ENCODE measurements at places on chromosomes 7 and 10. TPM values are rescaled to one million over a fixed set of nuclear protein-coding genes. Genes with fewer than 3 reads are reported as not detected.

HTR5A gene
- total RNA-seq = not detected

LIMK1 gene
- 64.5 TPM for total RNA-seq

FAM107B gene
- 17.3 TPM for total RNA-seq

CHST15 gene
- 7.0 TPM for total RNA-seq

BNIP3 gene
- total RNA-seq = 95.9 TPM

TMEM229A gene
- total RNA-seq = not detected

MCU gene
- total RNA-seq = 36.7 TPM

ELOVL3 gene
- 0.17 TPM for total RNA-seq

LRRD1 gene
- not detected for total RNA-seq

MYO1G gene
- total RNA-seq = not detected

TACR2 gene
- total RNA-seq = not detected

NCF1 gene
- not detected for total RNA-seq

TMEM139 gene
- total RNA-seq = not detected

TBC1D12 gene
- 5.2 TPM for total RNA-seq

COL1A2 gene
- total RNA-seq = 5,936 TPM

PNLIP gene
- not detected for total RNA-seq

COL13A1 gene
- 40.2 TPM for total RNA-seq

MCM10 gene
- total RNA-seq = 8.9 TPM
